ENCODE measurements at places on chromosomes 2 and 18.

DNA sequence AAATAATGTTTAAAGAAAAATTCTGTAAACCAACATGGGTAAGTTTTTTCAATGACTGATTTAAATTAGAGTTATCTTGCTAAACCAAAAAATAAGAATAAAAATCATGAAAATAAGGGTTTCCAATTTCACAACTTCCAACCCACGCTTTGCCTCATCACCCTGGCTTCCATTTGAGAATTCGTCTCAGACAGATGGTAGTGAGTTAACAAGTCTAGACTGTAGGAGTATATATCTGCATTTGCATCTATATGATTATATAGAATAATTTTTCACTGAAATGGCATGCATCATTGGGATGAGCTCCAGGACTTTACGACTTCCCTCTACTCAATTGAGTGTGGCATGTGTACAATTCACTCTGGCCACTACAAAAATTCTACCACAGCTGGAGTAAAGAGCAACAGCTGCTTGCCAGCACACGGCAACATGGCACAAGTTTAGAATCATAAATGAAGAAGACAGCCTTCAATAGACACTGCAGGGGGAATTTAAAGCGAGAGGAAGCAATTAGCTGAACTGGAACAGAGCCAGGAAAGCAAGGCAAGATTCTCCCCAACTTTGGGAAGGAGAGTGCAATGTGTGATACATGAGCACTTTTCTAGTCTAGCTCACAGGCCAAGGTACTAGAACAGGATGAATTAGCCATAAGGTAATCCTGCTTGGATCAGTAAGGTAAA is 1673.5 kb upstream of the CELF4 start:
- no peak for DNase-seq

- DNase-seq = peak; percentile 54
Observed at GRCh38 chr2:172710584-172711047, 25.0 kb upstream of the RAPGEF4 start.

- DNase-seq = no peak
Observed at GRCh38 chr2:185979546-185980071, 241.0 kb downstream of the FSIP2 start.

GRCh38 chr2:25204190-25204838 is 35.9 kb upstream of the POMC start:
- no peak for DNase-seq
